ENCODE measurements at places on chromosomes 4 and X. TPM values are rescaled to one million over a fixed set of nuclear protein-coding genes. Genes with fewer than 3 reads are reported as not detected.

Gene GLRB
- 1.2 TPM for total RNA-seq

Gene SPANXD
- total RNA-seq = not detected

Gene PCDH10
- total RNA-seq = 2.5 TPM

Gene DCTD
- 50.4 TPM for total RNA-seq

Gene CITED1
- total RNA-seq = 0.60 TPM

Gene TBC1D19
- total RNA-seq = 21.6 TPM

Gene IBSP
- total RNA-seq = not detected

Gene FOXR2
- total RNA-seq = not detected

Gene GAGE1
- not detected for total RNA-seq

All from tibial nerve (tissue), 4 donors.